NCI-H345 (cell line): ENCODE measurements at places on chromosomes 7 and 10.

DNA sequence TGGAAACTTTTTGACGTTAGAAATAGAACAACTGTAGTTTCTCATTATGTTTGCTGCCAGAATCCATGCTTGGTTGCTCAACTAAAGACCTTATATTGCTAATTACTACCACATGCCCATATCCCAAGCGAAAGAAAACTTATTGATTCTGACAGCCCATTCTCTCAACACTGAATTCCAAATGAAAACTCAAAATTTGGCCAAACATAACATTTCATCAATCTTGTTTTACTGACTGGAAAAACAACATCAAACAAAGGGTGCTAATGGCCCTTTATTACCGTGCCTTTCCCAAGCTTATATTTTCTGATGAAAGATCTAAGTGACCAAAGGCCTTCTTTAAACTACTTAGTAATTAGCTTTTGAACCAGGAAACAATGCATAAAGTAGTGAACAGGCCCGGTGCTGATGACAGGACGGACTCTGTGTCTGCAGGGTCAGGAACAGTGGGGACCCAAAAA, 531.8 kb downstream of the KCNMA1 start:
- no peak for DNase-seq

DNA sequence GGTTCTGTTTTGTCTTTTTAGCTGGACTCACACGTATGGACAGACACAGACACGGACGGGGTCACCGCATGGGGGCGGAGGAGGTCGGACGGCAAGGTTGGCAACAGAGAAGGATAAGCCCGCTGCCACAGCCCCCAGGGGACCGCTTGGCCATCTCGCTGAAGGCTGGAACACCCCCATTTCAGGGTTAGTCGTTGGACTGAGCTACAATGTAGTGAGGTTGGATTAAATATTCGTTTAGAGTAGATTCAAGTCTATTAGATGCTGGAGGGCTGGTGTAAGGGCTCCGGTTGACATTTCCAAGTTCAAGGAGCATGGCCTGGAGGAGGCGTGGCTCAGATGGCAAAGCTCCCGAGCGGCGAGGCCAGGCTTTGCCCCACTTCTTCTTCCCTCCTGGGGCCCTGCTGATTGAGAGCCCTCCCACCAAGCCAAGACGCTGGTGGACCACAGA, 35.2 kb downstream of the PPIF start:
- no peak for DNase-seq

DNA sequence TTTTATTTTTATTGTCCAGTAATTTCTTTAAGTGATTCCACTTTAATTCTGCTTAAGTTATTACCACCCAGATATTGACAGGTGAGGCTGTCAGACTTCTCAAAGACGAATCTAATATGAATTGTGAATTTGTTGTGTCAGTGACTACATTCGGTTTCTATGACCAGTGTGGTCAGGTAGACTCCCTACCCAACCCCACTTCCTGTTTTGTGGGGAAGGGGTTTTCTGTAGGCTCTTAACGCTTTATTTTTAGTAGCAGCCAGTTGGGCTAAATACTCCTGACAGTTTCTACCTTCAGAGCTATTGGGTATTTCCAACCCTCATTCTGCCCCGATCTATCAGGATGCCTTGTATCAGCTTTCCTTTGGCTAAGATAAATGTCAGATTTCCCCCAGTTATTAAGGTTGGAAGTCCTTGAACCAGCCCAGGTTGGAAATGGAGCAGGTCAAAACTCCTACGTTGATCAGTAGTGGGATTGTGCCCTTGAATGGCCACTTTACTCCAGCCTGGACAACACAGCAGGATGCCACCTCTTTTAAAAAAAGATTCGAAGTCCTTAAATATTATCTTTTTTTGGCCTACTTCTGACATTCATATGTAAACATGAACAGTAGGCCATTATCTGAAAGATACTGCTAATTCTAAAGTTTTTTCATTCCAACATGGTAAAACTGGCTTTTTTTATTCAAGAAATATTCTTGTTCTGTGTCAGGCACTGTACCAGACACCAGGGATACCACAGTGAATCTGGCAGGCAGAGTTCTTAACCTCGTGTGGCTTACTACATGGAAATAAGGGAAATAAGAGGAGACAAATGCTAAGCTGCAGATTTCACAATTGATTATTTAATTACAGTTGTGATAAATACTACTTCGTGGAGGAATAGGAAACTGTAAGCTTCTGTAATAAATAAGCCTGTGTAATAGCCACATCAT, 133.3 kb upstream of the SAMD8 start:
- DNase-seq: no peak

DNA sequence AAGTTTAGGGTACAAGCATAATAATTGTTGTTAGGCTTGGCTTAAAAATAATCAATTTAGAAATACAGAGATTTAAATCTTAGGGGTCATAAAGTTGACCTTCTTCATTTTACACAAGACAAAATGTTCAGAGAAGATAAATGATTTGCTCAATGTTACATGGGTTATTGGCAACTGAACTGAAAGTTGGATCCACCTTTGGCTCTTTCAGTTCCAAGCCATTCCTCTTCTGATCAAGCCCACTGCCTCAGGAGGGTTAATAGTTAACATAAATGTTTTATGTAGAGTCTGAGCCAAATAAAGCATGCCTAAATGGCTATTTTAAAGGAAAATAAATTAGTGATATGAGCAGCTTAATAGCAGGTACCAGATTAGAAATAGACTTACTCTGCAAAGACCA, 79.1 kb upstream of the RHOBTB1 start:
- DNase-seq: no peak

- DNase-seq: no peak
Observed at GRCh38 chr10:75616874-75617478, 185.6 kb downstream of the LRMDA start.
